ENCODE measurements at places on chromosomes 7 and 10.

- no peak for DNase-seq
Measured at GRCh38 chr10:3980660-3981059, 195.7 kb upstream of the KLF6 start.

DNA sequence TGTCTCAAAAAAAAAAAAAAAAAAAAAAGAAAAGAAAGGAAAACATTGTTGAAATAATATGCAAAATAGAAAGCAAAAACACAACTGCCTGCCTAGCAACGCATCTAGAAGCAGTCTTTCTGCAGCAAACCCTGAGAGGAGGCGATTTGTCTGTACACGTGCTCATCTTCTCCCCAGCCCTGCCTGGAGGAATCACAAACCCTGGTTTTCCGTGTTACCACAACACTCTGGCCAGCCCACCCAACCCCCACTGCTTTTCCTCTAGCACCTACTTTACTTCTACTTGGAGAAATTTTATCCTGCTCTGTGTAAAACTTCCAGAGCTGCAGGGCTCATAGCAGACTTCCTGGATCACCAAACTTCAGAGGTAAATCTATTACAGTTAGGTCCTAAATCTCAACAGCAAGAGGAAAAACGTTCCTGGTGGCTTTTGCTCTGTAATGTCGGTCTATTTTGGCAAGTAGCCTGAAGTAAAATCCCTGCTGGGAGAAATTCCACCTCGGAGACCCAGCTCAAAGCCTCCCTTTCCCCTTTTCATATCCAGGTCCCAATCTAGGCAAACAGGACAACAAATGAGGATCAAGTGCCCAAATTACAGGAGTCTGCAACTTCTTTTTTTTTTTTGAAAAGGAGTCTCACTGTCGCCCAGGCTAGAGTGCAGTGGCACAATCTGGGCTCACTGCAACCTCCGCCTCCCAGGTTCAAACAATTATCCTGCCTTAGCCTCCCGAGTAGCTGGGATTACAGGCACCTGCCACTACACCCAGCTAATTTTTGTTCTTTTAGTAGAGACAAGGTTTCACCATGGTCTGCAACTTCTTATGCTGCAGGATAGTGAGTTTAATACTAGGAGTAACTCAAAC lies 91.6 kb downstream of the DNMBP start:
- no peak for DNase-seq

DNA sequence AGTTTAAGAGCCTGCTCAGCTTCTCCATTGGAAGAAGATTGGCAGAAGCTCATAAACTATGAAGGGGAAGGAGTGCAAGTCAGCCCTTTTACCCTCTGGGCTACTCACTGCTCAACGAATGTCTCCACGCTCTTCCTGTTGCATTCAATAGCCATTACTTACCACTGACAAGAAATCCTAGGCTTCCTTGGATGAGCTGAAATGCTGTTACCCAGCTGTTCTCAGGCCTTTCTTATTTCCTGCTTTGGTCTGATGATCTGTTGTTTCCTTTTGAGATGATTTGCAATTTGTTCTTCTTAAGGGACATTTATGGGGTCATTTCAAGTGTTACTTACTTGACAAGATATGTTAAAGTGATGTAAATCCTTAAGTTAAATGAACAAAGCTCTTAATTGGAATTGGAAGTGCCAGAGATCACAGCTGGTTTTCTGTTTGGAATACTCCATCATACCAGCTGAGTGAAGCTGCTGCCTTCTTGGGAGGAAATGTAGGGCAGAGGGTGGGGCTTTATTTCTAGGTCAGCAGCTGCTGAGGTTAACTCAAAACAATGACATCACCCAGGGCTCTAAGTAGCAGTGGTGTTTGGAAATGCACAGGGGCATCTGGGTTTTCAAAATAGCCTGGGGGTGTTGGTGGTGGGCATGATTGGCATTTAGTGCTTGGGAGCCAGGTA lies 170.0 kb downstream of the PRKCQ start:
- no peak for DNase-seq

DNA sequence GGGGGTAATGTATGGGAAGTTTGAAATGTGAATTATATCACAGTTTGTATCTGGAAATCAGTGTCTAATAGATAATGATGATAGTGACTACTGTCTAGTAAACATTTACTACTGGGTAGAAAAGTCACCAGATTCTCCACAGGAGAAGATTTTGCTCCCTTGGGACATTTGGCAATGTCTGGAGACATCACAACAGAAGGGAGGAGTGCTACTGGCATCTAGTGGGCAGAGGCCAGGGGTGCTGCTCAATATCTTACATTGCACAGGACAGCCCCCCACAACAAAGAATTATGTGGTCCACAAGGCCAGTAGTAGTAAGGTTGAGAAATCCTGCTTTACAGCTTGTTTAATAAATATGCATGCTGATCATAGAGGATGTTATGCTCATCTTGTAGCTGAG lies 92.3 kb upstream of the PRPS1L1 start:
- DNase-seq, result no peak

GRCh38 chr7:1638215-1638661 lies 31.8 kb upstream of the ELFN1 start:
- no peak for DNase-seq

DNA sequence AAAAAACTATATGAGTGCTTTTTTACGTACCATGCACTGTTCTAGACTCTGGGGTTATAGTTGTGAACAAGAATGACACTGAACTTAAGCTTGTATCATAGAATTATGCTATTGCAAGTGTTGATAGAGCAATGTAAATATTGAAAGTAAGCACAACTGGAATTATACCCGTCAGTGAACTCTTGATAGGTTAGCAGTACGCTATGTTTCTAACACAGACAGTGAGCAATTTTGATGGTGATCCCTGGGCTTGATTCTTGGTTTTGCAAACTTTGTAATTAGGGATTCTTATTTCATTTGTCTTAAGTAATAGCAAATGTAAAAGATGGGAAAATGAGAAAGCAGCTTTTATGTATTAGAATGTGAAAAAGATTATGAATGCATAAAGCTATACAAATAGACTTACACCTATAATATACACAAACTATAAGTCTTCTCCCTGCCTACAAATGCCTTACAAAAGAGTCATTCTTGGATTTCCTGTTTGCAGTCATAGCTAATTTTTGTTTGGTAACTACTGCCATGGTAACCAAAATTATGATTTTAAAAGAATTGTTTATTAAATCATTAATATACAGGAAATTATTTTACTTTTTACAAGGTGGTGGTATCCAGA lies 6.7 kb downstream of the TES start:
- DNase-seq, result no peak

DNA sequence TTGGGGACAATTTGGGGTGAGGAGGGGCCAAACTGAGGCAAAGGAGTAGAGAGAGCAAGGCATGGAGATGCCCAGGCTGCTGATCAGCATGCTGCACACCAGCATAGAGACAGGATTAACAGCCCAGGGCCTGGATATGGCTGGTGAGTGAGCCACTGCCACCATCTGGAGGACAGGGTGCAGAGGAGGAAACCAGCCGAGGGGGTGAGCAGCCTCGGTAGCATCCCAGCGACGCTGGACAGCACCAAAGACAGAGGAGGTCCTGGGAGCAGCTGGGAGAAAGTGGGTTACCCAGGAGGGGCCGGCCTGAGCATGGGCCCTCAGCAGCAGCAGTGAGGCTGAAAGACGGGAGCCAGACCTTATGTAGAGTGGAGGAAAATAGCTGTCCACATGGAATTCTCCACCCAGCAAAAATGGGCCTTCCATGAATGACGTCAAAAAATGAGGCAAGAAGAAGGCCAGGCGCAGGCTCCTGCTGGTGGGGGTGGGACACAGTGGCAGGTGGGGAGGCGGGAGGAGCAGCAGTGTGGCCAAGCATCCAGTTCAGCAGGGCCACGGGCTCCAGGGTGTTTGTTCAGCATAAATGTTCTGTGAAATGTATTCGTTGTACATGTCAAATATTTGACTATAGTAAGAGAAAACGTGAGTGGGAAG lies 16.7 kb downstream of the RET start:
- no peak for DNase-seq

DNA sequence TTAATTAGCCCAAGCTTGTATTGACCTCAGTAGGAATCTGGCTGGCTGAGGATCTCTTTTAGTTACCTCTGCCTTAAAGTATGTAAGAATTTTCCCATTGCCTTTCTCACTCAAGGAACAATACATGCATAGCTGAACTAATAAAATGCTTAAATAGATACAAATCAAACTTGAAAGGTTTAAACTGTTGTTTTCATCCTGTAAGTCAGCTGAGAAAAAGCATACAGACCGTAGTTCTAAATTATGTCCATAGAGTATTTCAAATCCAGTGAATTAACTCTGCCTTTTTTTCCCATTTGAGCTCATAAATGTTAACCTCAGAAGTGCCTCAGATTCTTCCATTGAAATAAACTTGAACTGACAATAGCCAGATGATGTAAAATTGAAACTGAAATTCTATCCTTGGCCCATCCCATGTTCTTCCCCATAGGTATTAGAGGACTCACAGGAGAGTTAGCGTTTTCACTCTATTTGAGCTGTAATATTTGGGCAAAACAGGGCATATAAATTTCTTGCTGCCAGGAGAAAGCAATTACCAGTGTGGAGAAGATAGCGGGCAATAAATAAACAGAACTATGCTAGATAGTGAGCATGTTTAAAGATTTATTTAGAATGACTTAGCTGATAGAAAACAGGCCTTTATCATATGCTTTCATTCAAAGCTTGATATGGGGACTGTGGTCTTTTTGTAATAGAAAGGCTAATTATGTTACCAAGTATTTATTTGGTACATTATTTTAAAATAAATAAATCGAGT lies 163.7 kb downstream of the WNT2 start:
- no peak for DNase-seq

DNA sequence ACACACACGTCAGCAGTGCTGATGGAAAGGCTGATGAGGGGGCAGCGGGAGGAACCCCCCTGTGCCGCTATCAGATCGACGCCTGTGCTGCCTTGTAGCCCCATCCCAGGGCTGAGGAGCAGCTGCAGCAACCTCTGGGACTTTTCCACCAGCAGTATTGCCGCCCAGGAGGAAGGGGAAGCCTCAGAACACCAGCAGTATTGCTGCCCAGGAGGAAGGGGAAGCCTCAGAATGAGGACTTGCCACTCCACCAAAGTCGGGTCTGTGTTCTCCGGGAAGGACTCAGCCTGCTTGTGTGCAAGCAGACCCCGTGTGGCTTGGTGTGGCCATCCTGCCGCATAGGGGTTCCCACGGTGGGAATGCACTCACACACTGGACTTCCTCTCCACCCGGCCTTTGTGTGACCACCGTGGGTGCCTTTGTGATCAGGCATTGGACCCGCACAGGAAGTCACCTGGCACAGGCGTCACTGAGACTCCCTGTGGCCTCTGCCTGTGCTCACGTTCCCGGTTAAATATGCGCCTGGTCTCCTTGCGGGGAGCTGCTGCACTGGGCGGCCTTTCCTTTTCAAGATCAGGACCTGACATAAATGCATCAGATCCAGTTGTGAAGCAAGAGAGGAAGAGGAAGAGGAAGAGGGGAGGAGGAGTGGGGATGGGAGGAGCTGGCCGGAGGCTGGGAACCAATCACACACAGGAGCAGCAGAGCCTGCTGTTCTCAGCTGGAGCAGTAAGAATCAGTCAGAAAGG lies 248.5 kb downstream of the DNAJB6 start:
- no peak for DNase-seq

GRCh38 chr10:61842755-61843497 lies 58.6 kb upstream of the ARID5B start:
- no peak for DNase-seq

- DNase-seq, result no peak
Measured at GRCh38 chr7:126606331-126606730, 646.4 kb downstream of the GRM8 start.

DNA sequence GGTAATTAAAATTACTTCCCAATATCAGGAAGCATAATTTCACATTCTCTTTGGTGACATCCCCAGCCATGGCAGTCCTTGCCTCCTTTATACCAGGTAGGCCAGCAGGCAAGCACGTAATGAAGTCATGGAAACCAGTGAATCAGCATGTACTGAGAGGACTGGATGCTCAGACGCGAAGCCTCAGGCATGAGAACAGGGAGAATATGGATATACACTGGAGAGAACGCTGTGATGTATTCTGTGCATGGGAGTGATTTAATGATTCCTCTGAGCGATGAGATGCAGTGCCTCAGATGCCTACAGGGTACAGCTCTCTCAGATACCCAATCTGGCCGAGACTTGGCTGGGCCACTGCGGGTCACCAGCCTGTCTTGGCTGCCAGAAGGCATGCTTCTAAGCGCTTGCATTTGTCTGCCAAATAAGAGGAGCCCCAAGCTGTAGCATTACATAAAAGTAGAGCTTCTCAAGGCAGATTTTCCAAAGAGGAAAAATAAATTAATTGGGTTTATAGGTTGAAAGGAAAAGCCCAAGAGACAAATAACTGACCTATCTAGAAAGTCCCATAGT lies 238.1 kb downstream of the RELN start:
- no peak for DNase-seq

DNA sequence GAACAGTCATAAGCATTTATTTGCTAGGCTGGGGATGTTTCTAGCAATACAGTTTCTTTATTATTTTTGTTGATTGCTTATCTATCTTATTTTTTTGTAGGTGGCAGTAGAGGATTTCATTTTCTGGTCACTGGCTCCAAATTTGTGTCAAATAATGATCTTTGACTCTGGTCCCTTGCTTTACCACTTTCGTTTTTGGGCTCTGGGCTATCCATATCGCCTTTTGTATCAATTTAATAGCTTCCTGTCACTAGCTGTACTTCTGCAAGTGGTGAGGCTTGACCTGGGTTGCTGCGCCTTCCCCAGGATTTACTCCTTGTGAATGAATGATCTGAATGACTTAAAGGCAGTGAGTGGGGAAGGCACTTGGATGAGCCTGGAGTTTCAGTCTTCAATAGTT lies 48.4 kb downstream of the MDFIC start:
- no peak for DNase-seq

DNA sequence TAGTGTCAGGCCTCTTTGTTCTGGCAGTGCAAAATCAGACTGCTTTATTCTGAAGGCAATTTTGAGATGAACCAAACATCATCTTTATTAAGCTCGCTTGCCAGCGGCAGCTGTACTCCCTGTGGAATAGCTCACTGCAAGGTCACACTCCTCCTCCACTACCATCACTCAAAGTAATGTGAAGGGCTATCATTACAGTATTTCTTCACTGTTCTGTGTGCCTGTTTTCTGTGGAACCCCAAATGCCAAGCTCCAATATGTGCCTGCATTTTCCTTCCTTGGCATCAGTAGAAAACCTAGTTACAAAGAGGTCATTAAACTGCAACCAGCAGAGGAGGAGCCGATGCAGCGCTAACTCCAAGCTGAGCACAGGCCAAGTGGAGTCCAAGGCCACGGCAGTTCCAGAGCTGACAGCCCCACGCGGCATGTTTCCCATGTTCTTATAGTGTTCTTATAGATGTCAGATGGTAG lies 21.4 kb downstream of the BCCIP start:
- no peak for DNase-seq

DNA sequence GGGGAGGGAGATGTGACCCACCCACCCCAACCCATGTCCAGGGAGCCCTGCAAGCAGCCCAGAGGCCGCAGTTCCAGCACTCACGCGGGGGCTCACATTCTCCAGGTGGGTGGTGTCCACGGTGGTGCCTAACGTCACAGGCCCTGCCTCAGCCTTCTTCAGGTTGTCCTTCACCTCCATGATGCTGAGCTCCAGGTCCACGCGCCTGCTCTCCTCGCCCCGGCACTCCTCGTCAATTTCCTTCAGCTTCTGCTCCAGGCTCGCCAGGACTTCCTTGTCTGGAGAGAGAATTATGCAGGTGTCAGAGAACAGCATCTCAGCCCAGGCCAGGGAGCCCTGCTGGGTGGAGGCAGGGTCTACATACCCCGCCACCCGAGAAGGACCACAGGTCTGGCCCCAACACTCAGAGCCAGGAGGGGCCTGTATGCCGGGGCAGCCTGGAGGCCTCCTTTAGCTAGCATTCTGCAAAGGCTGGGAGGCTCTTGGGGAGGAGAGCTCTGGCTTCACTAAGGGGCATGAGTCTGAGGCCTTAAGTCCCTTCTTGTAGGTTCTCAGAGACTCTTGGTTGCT lies 58.2 kb downstream of the VWA2 start:
- DNase-seq, result no peak

GRCh38 chr10:117005527-117006055 lies 604 bp upstream of the SHTN1 start:
- no peak for DNase-seq
